ENCODE measurements at places on chromosomes 11 and 22.

DNA sequence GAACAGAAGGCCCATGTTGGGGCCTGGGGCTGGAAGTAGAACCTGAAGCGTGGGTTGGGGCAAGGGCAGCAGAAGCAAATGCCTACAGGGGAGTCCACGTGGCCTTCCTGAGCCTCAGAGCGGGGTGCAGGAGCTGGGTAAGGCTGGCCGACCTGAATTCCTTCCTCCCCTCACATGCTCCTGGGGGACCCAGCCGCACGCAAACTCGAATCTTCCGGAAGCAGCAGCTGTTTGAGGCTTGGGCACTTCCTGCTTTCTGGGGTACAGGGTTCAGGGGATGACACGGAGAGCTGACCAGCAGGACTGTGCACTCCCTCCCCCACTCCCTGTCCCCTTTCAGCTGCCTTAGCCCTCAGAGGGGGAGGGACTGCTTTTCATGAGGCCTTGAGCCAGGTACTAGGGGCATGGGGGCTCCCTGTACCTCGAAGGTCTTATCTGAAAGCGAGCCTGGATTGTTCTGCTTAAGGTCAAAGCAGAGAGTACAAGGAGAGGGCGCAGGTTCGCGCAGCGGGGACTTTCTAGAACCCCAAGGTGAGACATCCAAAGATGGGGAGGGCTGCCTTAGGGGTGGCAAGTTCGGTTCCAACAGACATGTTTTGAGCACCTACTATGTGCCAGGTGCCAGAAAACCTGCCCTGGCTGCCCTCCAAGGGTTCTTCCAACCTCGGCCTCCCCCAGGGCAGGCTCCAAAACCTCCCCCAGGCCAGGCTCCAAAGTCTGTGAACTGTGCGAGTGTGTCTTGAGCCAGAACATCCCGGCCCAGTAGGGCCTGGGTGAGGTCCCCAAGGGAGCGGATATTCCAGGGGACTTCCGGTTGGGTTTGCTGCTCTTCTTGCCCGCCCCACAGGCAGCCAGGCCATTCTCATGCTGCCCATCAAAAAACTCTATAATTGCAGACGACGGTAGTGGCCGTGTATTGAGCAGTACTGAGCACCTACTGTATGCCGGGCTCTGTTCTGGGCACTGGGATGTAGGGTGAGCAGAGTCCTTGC, 1.7 kb downstream of the NCF4 start:
- peaks cover 4% of the 10 kb centered on the region for H3K4me1 ChIP-seq
- DNase-seq: no peak
- no peaks in the 10 kb centered on the region for H3K36me3 ChIP-seq
- peaks cover 10% of the 10 kb centered on the region for H3K27me3 ChIP-seq
- no peak overlapping the region for H3K27ac ChIP-seq

DNA sequence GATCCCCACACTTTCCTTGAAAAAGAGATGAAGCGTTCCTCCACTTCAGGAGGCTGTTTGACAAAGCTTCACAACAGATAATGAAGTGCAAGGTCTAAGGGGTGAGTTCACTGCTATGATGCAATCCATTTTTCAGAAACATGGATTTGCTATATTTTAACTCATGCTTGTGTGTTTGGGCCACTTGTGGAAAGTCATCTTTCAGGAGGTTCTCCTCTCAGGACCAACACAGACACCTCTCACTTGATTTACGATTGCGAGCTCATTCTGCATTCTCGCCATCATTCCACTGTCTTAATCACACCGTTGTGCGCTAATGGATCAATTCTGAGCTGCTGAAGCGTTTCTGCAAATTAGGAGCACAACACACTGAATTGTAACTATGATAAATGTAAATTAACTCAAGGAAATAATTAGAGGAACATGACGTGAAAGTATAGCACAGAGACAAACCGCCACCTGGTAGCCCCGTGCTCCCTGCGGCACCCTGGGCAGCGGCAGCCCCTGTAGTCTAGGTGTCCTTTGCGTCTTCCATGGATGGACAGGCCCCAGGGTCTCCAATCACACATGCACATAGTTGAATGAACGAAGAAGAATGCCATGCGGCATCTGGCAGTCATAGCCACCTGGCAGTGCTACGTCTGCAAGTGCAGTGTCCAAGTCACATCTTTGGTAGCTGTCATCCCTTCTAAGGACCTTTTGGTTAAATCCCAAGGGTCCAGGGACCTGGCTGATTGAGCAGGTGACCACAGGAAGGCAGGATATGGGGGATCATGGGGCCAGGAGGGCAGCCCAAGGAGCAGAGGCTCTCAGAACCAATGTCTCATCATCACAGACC, 28.1 kb upstream of the RTL6 start:
- H3K4me1 ChIP-seq: no peaks in the 10 kb centered on the region
- no peak for DNase-seq
- no peak overlapping the region for H3K4me3 ChIP-seq
- no peak overlapping the region for H3K27ac ChIP-seq

DNA sequence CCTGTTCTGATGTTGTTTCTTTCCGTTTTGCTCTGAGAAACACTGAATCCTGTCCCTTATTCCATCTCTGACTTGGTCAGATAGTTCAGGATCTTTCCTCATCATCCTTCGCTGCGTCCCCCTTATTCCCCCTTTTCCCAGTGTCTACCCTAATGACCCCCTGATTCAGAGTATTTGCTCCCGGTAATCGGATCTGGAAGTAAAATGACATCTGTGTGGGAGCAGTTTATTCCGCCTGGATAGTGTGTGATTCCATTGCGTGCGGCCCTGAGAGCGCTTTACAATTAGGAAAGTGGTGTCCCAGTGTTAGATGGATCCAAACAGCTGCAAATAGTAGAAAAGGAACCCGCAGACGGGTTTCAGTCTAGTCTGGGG, 606 bp downstream of the DRG1 start:
- H3K27me3 ChIP-seq: no peaks in the 10 kb centered on the region
- peaks cover 14% of the 10 kb centered on the region for H3K4me1 ChIP-seq
- DNase-seq: no peak
- H3K27ac ChIP-seq: peak overlapping the region; percentile 65

GRCh38 chr22:29259253-29259899, 8.4 kb downstream of the RHBDD3 start:
- DNase-seq: no peak
- H3K4me3 ChIP-seq: no peak overlapping the region
- H3K36me3 ChIP-seq: peaks cover 5% of the 10 kb centered on the region

DNA sequence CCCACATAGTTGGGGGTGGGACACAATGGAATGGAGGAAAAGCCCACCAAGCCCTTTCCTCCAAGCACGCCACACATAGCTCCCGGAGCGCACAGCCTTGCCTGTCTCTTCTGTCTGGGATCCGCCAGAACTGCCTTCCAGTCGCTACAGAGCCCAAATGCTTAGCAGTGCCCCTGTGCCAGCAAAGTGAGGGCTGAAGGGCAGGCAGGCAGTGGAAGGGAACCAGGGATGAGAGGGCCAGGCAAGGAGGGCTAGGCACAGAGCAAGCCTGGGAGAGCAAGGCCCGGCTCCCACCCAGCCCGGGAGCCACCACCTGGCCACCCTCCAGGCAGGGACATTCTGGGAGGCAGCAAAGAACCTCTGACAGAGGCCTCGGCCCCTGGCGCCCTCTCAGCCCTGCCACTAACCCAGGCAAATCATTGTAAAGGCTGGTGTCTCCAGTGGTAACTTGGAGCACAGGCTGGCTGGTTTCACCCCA, 32.5 kb downstream of the PPP2R1B start:
- H3K27ac ChIP-seq: no peak overlapping the region
- H3K4me3 ChIP-seq: no peak overlapping the region
- H3K27me3 ChIP-seq: no peaks in the 10 kb centered on the region
- no peaks in the 10 kb centered on the region for H3K36me3 ChIP-seq

DNA sequence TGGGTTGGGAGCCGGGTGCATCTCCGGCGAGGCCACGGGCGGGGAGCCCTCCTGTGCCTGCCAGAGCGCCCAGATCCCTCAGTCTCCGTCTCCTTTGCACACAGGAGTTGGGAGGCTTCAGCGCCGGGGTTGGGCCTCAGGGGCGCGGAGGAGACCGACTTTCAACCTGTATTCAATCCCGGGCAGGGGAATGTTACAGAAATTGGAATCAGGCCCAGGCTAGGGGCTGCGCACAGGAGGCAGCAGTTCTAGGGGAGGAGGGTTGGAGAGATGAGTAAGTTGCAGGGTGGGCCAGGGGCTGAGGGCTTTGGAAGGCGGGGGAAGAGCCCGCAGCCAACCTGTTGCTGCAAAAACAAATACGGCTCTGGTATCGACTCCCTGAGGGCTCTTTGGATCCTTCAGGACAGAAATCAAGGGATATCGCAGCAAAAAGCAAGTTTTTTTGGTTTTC, 640 bp upstream of the KCNA4 start:
- no peak for DNase-seq
- H3K27ac ChIP-seq: no peak overlapping the region
- H3K4me1 ChIP-seq: no peaks in the 10 kb centered on the region
- no peaks in the 10 kb centered on the region for H3K36me3 ChIP-seq

DNA sequence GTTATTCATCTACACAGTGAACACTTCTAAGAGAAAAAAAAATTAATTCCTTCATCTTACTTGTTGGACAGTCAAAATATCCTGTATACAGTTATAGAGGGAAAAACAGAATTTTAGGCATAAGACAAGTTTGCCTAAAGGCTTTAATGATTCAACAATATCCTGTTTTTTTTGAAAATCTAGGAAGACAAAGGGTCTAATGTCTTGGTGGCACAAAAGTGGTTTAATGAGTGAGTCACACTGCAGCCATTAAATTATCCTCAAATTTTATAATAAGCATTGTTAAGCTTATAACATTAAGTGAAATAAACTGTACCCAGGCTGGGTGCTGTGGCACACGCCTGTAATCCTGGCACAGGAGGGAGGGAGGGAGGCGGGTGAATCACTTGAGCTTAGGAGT, 72.9 kb downstream of the GAB2 start:
- H3K36me3 ChIP-seq: no peaks in the 10 kb centered on the region
- no peak overlapping the region for H3K4me3 ChIP-seq
- no peak overlapping the region for H3K27ac ChIP-seq
- H3K27me3 ChIP-seq: no peaks in the 10 kb centered on the region
- DNase-seq: no peak
- H3K4me1 ChIP-seq: peaks cover 14% of the 10 kb centered on the region

DNA sequence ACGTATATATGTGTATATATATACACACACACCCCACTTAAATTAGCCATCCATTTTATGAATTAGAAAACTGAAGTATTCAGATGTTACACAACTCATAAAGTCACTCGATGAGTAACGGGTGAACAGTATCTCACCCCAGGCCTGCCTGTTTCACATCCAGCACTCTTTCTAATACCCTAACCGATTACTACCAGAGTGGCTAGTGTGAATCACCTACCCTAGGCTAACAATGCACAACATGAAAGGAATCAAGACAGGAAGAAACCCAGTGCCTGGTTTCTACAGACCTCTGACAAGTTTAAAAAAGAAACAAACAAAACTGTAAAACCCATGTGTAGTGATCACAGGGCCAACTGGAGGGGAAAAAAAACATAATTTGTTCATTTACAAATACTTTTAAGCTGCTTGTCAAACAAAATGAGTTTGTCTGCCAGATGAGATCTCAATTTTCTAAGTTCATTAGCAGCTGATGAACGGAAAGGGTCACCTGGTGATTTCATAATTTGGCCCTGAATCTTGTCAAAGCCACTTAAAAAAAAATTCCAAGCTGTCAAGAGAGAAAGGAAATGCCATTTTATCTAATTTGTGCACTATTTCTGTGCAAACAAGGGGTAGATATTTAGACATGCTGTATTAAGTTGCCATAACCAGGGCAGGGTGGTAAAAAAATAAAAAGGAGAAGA, 134.8 kb downstream of the LARGE1 start:
- H3K36me3 ChIP-seq: no peaks in the 10 kb centered on the region
- H3K27ac ChIP-seq: no peak overlapping the region
- DNase-seq: no peak

DNA sequence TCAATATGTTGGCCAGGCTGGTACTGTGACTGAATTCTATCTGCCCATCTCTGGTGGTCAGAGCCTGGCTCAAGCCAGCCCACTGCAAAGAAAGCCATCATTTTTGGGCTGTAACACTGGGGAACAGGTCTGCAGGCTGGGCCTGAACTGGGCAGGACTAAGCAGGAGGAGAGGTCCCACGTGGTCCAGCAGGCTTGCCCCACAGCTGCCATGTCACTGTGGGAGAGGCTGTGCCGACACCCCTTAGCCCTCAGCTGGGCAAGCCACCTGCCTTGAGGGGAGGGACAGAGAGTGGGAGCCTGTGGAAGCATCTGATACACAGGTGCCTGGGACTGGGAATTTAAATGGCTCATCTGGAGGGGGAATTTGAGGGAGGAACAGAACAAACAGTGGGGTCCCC, 66.7 kb upstream of the CLTCL1 start:
- no peaks in the 10 kb centered on the region for H3K4me1 ChIP-seq
- DNase-seq: no peak
- no peak overlapping the region for H3K4me3 ChIP-seq
- peaks cover 36% of the 10 kb centered on the region for H3K36me3 ChIP-seq

DNA sequence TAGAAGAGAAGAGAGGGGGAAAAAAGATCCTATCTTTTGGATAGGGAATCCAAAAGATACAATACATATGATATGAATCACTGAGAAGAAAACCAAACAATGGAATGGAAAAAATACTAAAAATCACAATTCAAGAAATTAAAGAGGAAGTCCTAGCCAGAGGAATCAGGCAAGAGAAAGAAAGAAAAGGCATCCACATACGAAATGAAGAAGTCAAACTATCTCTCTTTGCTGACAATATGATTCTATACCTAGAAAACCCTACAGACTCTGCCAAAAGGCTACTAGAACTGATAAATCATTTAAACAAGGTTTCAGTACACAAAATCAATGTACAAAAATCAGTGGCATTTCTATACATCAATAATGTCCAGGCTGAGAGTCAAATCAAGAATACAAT, 91.4 kb downstream of the EFCAB6 start:
- DNase-seq: no peak
- H3K4me1 ChIP-seq: no peaks in the 10 kb centered on the region
- no peak overlapping the region for H3K27ac ChIP-seq
- peaks cover 30% of the 10 kb centered on the region for H3K27me3 ChIP-seq
- no peaks in the 10 kb centered on the region for H3K36me3 ChIP-seq

- no peaks in the 10 kb centered on the region for H3K36me3 ChIP-seq
- H3K27ac ChIP-seq: no peak overlapping the region
- H3K4me3 ChIP-seq: no peak overlapping the region
Measured at GRCh38 chr11:70569996-70570692, 171.8 kb downstream of the CTTN start.

Data from HCT116 (cell line).